MM.1S (cell line): ENCODE measurements at places on chromosomes 6 and 20.

DNA sequence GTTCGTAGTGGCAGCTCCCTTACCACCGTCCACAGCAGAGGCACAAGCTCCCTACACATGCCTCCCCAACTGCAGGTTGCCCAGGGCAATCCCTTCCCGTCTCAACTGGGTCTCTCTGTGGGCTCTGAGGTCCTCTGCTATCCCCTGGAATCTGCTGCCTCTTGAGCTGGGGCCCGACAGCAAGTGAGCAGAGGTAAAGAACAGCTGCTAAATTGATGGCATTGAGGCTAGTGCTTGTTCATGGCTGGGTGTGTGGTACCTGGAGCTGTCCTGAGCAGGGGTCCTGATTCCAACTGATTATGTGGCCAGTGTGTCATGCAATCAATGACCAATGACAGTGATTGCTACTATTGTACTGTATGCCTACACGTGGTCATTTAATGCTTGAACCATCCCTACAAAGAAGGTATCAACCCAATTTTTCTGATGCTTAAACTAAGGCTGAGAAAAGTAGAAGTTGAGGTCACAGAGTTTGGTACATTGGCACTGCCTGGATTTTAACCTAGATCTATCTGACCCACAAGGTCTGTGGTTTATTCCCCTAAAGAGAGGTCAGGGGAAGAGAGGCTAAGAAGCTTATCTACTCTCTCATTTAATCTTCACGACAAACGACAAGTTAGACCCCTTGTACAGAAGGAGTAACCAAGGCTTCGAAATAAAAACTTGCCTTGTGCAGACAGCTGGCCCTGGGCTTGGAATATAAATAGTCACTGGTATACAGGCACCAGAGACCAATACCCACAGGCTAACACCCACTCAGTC, 41.1 kb downstream of the HNF4A start:
- no peak for DNase-seq

DNA sequence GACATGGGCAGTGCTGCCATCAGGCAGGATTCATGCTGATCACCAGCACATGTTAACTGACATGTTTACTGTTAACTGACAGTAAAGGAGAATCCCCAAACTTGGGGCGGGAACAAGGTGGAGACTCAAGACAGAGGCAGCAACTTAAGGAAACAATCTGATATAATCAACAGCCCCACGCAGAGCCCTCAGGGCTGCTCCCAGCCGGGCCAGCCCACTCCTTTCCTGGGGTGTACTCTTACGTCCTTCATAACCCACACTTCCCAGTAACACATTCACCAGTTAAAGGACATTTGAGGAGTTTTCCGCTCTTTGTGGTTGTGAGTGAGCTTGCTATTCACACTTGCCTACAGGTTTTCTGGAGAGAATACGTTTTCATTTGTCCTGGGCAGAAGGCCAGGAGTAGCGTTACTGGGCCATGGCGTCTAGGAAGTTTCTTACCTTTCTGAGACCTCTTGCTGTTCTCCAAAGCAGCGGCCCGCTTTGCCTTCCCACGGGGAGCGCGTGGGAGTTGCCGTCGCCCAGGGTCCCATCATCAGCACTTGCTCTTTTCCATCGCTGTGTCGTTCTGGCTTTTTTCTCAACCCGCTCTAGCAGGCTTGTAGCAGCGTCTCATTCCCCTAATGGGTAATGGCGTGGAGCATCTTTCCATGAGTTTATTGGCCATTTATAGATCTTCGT, 56.4 kb downstream of the FOXF2 start:
- DNase-seq: no peak

GRCh38 chr6:5667737-5668136, 339.0 kb downstream of the NRN1 start:
- DNase-seq: no peak

DNA sequence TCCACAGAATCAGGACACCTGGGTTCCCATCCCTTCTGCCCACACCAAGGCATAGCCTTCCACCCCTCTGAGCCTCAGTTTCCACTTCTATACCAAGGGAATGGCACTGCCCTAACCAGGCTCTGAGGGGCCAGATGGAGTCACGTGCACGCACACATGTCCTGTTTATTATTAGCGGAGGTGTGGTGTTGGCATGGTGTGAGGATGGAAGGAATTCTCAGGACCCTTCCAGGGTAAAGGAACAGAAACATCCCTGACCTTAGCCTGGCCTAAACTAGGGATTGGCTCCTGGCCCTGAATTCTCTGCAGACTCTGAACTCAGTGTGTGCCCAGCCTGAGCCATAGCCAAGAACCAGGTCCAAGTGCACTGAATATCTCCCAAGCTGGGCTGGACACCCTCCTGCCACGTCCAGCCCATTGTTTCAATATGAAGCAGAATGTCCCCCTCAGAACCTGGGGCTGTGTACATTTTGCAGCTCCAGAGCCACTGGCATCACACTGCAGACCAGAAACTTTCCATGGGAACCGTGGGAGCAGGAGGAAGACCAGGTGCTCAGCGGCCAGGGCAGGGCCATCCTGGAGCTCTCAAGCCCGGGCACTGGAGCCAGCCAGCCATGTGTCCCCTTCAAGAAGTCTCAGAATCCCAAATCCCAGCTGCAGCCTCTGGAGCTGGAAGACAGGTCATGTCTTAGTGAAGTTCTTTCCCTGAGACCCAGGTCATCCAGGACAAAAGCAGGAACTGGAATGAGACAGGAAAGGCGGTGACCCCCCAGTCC, 208.4 kb downstream of the ANKRD60 start:
- no peak for DNase-seq

DNA sequence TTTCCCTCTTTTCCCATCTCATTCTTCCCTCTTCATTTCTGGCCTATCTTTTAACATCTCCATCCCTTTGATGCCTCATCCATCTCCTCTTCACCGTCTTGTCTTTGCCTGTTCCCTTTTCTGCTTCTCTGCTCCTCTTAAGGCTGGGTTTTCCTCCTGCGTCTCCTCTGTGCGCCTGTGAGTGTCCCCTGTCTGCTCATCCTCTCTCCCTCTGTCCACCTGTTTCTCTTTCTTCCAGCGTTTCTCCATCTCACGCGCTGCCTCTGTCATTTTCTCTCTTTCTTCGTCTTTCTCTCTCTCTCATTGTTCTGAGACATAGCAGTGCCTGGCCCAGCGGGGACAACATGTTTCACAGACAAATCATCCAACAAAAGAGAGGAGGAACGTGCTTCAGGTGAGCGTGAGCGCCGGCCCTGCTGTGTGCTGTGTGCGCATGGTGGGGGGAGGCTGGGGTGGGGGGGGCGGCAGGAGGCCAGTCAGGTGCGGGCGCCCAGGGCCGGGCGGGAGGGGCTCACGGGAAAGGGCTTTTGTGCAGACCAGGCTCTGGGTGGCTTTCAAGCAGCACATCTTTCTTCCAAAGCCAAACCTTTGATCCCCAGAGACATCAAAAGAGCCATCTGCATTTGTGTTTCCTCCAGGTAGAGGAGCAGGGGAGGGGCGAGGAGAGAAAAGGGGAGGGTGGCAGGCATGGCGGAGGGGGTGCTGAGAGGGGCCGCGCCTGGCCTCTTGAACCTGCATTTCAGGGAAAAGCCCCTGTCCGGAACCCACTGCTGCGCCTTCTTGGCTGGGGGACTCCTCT, 121.3 kb downstream of the VEGFA start:
- DNase-seq: no peak

DNA sequence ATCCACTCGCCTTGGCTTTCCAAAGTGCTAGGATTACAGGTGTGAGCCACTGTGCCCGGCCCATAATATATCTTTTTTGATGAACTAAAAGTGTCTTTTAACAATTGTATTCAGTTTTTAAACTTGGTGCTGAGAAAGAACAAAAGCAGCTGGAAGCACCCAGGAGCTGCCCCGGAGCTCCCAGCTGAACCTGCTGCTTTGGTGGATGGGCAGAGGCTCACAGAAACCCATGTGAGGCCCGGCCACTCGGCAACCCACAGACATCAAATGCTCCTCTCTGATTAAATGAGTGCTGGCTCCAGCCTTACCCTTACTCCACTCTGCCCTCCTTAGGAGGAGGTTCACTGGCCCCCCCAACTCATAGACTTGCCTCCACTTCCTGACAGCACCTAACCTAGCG, 59.4 kb upstream of the FRMD1 start:
- DNase-seq: no peak

DNA sequence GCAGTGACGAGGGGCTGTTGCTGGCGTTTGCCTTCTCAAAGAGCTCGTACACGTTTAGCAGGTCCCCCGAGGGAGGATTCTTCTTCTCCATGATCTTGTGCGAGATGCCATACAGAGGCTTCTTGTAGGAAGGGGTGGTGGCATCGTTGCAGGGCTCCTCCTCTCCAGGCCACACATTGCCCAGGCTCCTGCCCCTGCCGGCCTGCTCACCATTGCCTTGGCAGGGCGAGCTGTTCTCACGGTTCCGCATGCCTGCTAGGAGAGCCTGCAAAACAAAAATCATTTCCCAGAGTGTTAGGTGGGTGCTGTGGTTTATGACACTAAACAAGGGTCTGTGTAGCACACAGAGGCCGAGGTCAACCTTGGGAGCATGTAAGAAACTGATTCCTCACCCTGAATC, 42.7 kb downstream of the MTRES1 start:
- no peak for DNase-seq

- no peak for DNase-seq
Observed at GRCh38 chr6:143806282-143807102, 36.6 kb upstream of the LTV1 start.

GRCh38 chr6:40634429-40634828, 47.3 kb upstream of the LRFN2 start:
- no peak for DNase-seq

GRCh38 chr20:24863356-24863755, 85.7 kb upstream of the CST7 start:
- no peak for DNase-seq

DNA sequence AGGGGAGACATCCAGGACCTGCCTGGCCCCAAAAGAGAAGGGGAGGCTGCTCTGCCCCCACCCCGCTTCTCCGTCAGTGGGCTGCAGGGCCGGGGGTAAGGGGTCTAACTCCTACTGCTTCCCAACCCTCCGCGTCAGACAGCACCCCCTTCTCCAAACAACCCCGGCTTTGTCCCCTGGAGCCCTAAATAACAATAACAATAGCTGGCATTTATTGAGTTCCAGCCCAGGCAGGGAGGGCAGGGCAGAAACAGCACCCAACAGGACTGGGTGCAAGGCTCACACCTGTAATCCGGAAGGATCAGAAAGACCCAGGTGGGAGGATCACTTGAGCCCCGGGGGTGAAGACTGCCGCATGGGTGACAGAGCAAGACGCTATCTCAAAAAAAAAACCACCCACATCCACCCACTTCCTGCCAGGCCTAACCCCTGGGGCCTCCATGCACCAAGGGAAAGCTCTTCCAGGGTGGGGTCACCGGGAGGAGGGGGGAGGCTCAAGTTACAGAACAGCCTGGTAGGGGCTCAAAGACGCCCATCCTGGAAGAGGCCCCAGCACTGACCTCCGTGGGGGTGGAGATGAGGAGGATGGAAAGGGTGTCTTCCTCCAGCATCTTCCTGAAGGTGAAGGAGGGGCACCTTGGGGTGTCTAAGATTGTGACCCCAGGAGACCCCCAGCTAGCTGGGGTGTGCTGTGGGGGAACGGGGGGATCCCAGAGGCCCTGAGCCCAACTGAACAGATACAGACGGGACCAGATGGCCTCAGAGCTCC, 1.3 kb upstream of the FNDC11 start:
- DNase-seq: no peak

GRCh38 chr6:163793011-163793983, 378.8 kb downstream of the QKI start:
- DNase-seq: no peak

DNA sequence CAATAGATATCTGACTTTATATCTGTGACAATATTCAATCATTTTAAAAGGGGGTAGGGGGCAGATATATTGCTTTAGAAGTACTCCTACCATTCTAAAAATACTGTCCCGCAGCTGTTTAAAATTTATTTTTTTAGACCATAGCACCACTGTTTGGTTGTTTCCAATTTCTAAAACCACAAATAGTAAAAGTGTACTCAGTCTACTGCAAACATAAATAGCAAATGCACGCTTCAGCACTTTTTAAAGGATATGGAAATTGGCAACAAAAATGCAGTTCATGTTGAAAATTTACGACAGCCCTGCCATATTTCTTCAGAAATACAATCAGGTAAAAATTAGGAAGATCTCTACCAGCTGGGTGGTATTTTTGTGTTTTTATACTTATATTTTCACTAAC, 132.0 kb upstream of the RUNX2 start:
- DNase-seq: peak; percentile 77

DNA sequence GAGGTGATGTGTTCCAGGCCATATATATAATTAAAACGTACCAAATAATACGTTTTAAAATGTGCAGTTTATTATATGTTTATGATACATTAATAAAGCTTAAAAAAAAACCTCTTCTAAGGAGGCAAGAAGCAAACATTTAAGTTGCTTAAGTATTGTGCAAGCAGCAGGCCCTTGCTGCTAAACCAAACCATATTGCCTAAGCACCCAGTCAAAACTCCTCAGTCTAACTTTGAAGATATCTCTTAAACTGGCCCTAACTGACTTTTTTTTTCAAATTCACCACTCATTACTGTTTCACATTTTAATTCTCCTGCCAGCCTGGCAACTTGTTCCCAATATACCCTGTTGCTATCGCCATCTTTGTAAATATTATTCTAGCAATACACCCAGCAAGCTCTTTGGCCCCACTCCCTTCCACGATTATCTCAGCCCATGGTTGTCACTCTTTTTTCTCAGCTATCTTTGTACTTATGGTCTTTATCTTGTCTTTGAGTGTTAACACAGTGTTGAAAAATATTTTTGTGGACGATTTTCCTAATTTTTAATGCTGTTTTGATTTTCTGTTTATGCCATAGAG, 60.9 kb downstream of the C6orf58 start:
- no peak for DNase-seq

DNA sequence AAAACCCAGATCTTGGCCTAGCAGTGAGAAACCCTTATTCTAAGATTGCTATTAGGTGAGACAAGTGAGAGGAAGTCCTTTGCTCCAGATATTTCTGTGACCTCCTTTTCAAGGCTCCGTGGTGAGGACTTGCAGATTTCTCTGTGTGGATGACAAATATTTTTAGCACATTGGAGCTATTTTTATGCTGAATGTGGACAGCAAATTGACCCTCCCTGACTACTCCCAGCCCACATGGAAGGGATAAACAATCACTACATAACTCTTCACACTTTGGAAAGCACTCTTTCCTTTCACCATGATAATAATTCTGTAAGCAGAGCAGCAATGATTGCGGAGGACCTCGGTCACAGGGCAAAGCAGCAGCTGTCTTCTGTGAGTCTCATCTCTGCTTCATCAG, 88.0 kb upstream of the ADGRF1 start:
- DNase-seq: no peak

GRCh38 chr6:183668-184067, 108.6 kb upstream of the DUSP22 start:
- no peak for DNase-seq

DNA sequence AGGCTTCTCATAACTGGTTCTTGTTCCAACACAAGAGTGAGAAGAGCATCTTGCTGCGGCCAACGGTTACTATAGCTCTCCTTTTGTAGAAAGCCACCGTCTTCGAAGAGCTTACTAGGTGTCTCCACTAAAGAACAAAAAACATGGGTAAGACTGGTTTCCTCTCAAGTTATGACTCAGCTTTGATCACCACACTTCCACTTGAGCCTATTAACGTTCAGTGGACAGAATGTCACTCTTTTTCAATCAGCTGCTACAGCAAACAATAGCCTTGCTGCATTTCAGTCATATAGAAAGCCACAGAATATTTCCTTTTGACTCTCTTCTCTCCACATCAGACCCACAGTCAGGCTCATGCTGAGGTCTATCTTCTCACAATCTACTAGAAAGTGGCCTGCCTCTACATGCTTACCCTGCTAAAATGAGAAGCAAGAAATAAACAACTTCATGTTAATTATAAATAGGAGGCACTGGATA, 243.5 kb upstream of the PREP start:
- DNase-seq: peak; percentile 12
